A549 treated with CpdA at 1 μM for 4 hours (cell line): ENCODE measurements at places on chromosomes 3 and 15. TPM values are rescaled to one million over a fixed set of nuclear protein-coding genes. Genes with fewer than 3 reads are reported as not detected.

Gene PLCB2
- total RNA-seq, result 0.27 to 1.3 TPM (median 0.48 TPM) in 5 replicates

Gene TMEM108
- total RNA-seq, result not detected in 5 replicates

Gene SAXO2
- 1.6 to 3.6 TPM (median 3.1 TPM) in 5 replicates for total RNA-seq

Gene TRIM42
- not detected in 5 replicates for total RNA-seq

Gene WDR6
- total RNA-seq, result 68.1 to 80.6 TPM (median 71.0 TPM) in 5 replicates

Gene SLC2A2
- total RNA-seq, result not detected in 5 replicates

Gene HRG
- 0.02 TPM in 1 of 5 replicates, not detected in the others for total RNA-seq

Gene ST3GAL6
- 0.60 to 1.9 TPM (median 0.91 TPM) in 5 replicates for total RNA-seq

Gene ANKRD34C
- total RNA-seq, result not detected in 5 replicates

Gene REC114
- total RNA-seq, result not detected in 5 replicates

Gene PARP15
- total RNA-seq, result not detected in 5 replicates

Gene ZNF148
- total RNA-seq, result 7.8 to 11.4 TPM (median 9.8 TPM) in 5 replicates

Gene CTXN2
- 0.03 to 0.05 TPM (median 0.04 TPM) in 3 of 5 replicates, not detected in the others for total RNA-seq

Gene FBXW12
- not detected in 5 replicates for total RNA-seq

Gene ADCY5
- 0.23 to 0.47 TPM (median 0.38 TPM) in 5 replicates for total RNA-seq

Gene EPHB1
- 0.05 to 0.37 TPM (median 0.16 TPM) in 4 of 5 replicates, not detected in the other for total RNA-seq

Gene A4GNT
- not detected in 5 replicates for total RNA-seq

Gene STIMATE
- 6.7 to 9.6 TPM (median 8.7 TPM) in 5 replicates for total RNA-seq

Gene IGSF10
- total RNA-seq, result 0.59 to 1.2 TPM (median 0.78 TPM) in 5 replicates

Gene KIF7
- 3.3 to 5.6 TPM (median 3.9 TPM) in 5 replicates for total RNA-seq

Gene PEX5L
- not detected in 5 replicates for total RNA-seq

Gene SLC25A36
- 13.3 to 21.8 TPM (median 20.1 TPM) in 5 replicates for total RNA-seq

Gene ALAS1
- total RNA-seq, result 46.7 to 57.0 TPM (median 52.8 TPM) in 5 replicates

Gene LTK
- 0.06 to 0.16 TPM (median 0.10 TPM) in 4 of 5 replicates, not detected in the other for total RNA-seq
